Erythroblast (primary cell): ENCODE measurements at places on chromosomes 2 and 18.

DNA sequence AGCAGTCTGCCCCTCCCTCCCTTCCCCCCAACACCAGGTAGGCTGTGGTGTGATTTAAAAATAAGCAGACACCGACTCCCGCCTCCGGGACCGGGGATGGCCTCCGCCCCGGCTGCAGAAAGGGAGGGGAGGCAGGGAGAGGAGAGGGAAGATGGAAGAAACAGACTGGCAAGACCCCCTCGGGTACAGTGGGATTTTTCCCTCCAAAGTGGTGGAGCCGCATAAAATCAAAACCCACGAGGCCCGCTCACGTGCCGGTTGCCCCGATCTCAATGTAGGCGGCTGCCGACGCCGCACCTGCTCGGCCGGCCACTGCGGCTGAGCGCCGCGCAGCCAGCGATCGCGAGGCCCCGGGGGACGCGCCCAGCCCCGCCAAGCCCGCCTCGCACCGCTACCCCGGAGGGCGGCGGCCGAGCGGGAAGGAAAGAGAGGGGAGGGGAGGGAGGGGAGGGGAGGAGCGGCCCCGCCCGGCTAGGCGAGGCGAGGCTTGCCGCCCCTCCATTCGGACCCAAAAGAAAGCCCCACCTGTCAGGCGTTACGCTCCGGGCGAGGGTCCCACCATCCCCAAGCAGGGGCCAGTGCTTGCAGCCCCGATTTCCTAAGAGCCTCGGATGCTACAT lies 811 bp downstream of the ADD2 start:
- DNase-seq, result peak; percentile 40

- no peak for DNase-seq
These were observed 378.2 kb downstream of the STK39 start for GRCh38 chr2:167869200-167869599.

DNA sequence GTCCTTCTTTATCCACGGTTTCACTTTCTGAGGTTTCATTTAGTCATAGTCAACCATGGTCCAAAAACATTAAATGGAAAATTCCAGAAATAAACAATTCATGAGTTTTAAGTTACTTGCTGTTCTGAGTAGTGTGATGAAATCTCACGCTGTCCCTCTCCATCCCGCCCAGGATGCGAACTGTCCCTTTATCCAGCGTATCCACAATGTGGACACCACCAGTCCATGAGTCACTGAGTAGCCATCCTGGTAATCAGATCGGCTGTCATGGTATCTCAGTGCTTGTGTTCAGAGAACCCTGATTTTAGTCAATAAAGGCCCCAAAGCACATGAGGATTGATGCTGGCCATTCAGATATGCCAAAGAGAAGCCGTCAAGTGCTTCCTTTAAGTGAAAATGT lies 3.7 kb downstream of the SP140L start:
- no peak for DNase-seq

GRCh38 chr18:48805826-48806535 lies 144.8 kb downstream of the SMAD7 start:
- DNase-seq, result no peak

GRCh38 chr2:237876532-237876931 lies 17.1 kb downstream of the RAMP1 start:
- DNase-seq, result no peak

DNA sequence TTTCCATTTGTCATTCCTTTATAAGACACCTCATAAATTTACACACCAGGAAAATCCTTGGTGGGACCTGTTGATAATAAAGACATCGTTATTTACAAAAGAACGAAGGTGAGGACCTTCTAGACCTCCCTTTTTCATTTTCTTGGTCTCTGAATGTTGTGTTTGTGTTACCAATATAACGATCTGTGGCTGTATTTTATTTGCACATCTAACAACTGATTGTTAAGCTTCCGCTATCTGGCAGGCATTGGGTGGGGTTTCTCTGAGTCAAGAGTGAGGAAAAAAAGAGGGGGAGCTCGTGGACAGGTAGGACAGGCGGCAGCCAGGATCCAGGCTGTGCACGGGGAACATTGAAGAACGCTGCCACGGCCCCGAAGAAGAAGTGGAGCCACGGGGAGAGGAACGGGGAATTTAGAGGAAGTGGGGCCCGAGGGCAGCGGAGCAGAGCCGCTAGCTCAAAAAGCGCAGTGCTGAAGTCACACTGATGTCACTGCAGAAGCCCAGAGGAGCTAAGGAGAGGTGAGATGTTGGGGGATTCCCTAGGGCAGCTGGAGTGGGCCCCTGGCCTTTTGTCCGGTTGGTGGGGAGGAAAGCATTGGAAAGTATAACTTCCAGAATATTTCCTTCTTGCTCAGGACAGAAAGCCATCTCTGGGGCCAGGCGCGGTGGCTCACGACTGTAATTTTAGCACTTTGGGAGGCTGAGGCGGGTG lies 20.9 kb upstream of the DNMT3A start:
- DNase-seq, result peak; percentile 65

GRCh38 chr2:186281726-186282125 lies 204.3 kb upstream of the ZC3H15 start:
- DNase-seq, result no peak

- no peak for DNase-seq
These were observed 122.3 kb downstream of the CHST9 start for GRCh38 chr18:27062802-27063201.

DNA sequence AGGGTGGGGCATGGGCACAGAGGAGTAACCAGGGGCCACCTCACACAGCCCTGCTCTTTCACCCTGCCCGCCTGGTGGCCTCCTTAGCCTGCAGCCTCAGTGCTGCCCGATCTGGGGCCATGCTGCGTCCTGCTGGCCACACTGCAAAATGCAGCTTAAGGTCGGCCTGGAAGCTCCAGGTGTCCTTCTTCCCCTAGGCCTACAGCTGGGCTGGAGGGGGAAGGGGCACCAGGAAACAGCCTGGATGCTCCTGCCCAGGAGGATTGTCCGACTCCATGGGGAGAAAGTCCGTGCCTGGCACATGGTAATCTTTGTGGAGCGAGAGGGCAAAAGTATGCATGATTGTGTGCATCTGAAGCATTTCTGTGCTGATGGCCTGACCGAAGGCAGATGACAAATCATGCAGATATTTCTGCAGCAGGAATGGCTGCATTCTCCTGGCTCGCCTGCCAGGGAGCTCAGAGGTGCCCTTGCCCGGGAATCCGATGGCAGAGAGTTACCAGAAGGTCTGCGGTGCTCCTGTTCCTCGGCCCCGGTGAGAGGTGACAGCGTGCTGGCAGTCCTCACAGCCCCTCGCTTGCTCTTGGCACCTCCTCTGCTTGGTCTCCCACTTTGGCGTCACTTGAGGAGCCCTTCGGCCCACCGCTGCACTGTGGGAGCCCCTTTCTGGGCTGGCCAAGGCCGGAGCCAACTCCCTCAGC lies 12.8 kb upstream of the ALPP start:
- DNase-seq, result peak; percentile 18

DNA sequence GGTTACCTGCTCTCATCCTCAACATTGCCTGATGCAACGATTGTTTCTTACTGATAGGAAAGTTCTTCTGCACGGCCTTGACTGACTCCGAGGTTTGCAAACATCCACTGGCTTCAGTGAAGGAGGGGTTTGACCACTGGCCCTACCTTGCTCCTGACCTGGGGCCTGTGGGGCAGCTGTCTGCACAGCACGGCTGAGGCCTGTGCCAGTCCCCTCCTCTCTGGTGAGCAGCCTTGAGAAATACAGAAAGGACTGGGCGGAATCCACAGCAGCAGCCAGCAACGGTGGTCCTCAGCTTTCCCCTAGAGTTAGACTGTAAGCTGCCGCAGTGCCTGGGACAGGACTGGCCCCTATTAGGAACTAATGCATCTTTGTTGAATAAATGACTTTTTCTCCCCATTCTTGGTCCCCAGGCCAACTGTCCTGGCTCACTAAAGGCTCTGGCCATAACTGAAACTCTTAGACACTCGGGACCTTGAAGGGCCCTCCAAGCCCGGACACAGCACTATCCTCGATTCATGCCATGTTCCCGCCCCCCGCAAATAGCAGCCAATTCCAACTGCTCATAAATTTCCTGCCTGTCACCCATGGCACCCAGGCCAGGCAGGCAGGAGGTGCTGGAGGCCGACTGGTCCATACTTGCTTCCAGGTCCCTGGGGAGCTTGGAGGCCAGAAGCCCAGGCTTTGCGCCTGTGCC lies 26.7 kb downstream of the ATOH8 start:
- no peak for DNase-seq

DNA sequence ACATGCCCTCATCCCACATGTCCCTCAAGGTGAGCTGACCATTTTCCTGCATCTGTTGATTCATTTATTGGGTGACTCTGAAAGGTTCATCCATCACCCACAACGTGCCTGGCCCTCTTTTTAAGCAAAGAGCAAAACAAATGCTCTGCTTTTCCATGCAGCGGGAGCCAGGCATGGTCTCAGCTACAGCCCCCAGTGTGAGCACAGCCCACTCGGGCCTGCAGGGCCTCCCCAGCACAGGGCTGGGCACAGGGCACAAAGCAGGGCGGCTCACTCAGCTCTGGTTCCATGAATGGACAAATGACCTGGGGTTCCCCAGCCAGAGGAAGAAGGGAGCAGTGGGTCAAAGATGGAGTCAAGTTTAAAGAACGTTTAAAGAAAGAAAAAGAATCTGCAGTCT lies 24.1 kb upstream of the OTOS start:
- no peak for DNase-seq

DNA sequence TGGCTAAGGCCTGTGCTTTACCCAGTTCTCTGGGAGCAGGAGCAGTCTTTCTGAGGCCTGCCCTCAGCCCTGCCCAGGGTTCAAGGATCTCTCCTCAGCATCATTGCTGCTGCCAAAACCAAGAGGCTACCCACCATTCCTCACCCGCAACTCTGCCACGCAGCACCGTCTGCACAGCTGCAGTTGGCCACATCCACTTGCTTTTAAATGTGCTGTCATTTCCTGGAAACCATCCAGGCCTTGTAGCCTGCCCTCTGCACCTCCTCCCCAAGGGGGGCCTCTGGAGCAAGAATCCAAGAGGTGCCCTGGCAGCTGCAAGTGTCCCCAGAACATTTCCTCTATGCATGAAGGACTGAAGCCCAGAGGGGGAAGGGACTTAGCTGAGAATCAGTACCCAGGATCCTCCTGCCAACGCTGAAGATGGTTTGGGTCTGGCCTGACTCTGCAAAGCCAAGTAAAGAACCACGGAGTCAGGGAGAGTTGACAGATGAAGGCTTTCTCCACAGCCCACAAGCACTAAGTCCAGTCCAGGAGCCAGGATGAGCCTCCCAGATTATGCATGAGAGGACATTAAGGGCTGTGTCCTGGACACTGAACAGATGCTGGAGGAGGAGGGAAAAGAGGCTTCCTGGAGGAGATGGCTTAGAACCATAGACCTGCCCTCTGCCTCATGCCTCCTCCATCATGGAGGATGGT lies 14.9 kb downstream of the EMX1 start:
- no peak for DNase-seq

DNA sequence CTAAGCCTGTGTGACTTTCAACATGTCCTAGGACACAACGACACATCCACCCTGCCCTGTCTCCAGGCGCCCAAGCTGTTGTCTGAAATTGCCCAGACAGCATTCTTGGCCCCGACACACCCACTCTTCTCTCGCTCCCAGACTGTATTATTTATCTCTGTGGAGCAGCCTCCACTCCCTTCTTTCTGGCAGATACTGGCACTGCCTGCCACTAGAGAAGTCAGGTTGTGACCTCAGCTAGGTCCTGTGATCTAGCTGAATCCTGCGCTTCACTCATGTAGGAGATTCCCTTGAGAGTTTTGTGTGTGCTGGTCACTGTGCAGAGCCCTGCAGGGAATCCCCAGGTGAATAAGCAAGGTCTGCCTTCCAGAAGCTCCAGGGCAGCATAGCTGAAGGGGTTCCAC lies 77.1 kb upstream of the TNP1 start:
- peak; percentile 85 for DNase-seq

DNA sequence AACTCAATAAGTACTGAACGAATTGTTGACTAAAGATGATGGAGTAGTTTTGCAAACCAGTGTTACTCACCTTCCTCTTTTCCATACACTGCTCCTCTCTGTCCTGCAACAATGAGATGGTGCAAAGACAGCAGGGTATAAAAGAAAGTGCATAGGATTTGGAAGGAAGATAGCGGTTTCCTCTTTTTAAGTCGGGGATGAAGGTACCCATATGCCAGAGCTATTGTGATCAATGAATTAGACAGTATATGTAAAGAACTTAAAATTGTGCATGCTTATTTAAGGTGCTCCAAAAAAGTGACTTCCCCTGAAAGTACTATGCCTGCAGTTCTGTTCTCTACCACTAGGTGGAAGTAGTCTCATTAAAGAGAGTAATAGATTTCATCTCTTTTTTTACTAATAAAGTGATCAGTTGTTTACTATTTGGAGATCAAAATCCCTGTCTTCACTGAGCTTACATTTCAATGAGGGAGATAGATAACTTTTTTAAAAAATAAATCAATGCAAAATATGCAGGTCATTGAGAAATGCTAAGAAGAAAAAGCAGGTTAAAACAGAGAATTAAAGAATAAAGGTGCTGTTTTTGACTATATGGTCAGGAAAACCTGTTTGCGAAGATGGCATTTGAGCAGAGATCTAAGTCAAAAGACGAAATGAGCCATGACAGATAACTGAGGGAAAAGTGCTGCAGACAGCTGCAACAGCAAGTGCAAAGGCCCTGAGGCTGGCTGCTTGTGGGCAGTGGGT lies 339.7 kb upstream of the SLC14A2 start:
- peak; percentile 70 for DNase-seq

GRCh38 chr2:15840969-15841368 lies 99.4 kb upstream of the MYCN start:
- DNase-seq, result no peak

DNA sequence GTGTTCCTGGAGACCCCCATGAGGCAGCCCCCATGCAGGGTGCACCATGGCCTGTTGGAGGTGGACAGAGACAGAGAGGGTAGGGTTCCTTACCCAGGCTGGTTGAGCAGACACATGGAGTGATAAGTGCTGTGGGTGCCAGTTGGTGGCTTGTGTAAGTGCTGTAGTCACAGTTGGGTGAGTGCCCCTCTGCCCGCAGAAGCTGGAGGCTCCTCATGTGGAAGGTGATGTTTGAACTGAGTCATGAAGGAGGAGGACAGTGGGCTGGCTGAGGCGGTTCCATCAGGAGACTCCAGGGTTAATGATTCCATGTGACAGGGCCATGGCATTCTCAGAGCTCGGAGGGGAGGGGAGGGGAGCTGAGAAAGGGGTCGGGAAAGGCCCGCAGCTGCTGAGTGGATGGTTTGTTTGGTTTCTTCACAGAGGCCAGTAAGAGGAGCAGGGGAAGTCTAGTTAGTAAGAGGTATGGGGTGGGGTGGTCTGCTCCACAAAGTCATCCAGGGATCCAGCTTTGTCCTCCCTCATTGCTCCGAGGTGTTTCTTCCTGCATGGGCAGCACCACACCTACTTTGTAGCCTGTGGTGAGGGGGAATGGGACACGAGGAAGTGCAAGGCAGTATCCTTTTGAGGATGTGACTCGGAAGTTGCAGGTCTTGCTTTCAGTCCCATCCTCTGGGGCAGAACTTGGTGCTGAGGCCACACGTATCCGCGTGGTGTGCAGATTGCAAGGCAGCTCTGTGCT lies 13.6 kb downstream of the IMPA2 start:
- DNase-seq, result no peak

GRCh38 chr18:5297597-5297996 lies 2.1 kb upstream of the ZBTB14 start:
- DNase-seq, result peak; percentile 32

GRCh38 chr18:35577045-35577848 lies 4.3 kb upstream of the GALNT1 start:
- DNase-seq, result peak; percentile 31
